Stimulated activated CD4-positive, alpha-beta T cell treated with anti-CD3 and anti-CD28 coated beads, Interleukin-12 subunit alpha, Interleukin-12 subunit beta, amount 100 ng/mL, for 4 hours (primary cell): ENCODE measurements at places on chromosomes 6 and 20.

- DNase-seq = no peak
Observed at GRCh38 chr6:36443471-36444428, 950 bp downstream of the KCTD20 start.

DNA sequence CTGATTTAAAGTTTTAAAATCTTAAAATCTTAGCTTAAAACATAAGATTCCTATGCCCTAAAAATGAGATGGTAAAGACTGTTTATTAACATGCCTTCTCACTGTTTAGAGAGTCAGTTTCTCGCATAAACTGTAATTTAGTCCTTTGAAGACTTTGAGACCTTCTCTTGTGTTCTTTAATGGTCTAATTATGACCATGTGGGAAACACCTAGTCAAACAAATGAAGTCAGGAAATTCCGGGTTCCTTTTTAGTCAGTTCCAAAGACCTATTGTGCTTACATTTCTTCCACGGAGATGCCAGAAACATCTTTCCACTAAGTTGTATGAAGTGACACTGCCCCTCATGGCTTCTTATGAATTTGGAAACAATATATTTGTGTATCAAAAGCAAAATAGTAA is 64.2 kb upstream of the KIF25 start:
- DNase-seq = no peak

- no peak for DNase-seq
Observed at GRCh38 chr6:90730151-90730673, 143.3 kb upstream of the MAP3K7 start.

DNA sequence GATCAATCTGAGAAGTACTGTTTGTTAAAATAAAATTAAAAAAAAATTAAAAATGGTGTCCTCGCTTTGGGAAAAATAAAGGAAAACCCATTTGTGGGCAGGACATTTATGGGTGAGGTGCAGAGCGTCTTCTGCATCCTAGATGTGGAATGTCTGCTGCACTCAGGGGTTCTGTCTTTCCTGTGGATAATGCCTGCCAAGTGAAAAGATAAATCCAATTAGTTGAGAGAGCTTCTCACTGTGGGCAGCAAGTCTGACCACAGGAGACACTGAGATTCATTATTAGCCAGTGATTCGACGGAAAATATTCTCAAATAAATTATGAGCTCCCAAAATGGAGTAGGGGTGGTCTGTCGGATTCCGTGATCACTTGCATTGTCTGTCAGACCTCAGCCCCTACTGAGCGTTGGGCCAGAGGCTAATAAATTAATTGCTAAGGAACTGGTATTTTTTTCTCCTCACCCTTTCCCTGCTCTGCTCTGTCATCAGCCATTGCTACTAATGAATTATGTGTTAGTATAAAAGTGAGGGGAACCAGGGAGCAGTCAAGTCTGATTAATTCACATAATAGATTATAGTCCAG is 10.0 kb downstream of the GMPR start:
- no peak for DNase-seq

- DNase-seq = no peak
Observed at GRCh38 chr6:25232479-25232878, 46.7 kb upstream of the CARMIL1 start.

- DNase-seq = no peak
Observed at GRCh38 chr20:35643045-35643444, 21.7 kb downstream of the CPNE1 start.

GRCh38 chr6:31814677-31815024 is 432 bp downstream of the HSPA1L start:
- DNase-seq = peak; percentile 63

DNA sequence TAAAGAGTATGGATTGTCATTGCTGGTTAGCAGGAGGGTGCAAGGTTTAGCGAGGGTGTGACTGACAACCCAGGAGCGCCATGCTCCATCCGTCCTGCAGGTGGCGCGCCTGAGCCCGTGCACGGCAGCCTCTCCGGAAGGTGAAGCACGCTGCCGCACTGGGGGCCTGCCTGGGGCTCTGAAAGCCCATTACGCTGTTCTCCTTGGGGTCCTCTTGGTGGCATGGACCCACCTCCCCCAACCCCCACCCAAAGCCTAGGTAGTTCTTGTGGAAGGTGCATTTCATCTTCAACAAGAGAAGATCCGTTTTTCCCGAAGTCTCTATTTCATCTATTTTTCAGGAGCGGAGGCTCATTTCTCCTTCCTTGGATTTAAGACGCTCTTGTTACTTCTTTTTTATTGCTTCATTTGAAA is 197.4 kb upstream of the KCNG1 start:
- DNase-seq = peak; percentile 61

- no peak for DNase-seq
Observed at GRCh38 chr6:132270726-132271402, 130.4 kb downstream of the MOXD1 start.

GRCh38 chr20:38393259-38393658 is 41.9 kb downstream of the SNHG17 start:
- DNase-seq = no peak

DNA sequence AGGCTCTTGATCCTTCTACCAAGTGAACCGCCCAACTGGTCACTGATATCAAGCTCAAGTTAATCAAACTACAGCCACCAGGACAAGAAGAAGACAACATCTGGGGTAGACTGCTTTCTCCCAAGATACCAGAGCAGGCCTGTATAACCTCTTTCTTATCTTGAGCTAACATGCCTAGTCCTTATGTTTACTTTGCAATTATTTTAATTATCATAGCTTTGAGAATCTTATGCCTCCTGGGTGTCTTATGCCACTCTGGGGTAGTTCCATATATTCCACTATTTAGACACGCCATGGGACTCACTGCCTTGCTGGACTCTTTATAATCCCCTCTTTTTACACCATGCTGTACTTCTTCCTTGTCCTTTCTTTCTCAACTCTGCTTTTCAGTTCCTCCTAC is 41.5 kb upstream of the ECI2 start:
- DNase-seq = no peak

GRCh38 chr6:11622156-11622555 is 84.6 kb downstream of the TMEM170B start:
- no peak for DNase-seq

DNA sequence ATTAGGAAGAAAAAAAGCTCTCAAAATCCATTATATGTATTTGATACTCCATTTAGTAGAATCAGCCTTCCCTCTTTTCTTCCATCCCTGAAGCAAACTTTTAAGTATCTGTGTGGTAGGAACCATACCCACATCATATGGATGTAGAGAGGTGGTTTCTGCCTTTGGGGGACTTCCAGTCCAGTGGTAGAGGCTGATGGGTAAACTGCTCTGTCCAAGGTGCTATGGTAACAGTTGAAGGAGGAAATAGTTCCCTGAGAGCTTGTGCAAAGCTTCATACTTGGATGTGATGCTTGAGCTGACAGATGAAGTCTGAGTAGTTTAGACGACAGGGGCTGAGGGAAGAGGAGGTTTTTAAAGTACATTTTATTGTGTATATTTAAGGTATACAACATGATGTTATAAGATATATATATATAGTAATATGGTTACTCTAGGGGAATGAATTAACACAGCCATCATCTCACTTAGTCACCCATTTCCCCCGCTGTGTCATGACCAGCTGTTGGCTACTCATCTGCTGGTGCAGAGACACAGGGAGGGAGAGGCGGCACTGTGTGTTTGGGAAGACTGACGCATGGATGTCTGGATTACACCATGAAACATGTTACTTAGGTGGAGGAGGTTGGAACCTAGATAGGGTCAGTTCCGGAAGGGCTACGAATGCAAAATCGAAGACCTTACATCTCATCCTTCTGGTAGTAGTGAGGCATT is 185.2 kb downstream of the FARS2 start:
- DNase-seq = no peak

DNA sequence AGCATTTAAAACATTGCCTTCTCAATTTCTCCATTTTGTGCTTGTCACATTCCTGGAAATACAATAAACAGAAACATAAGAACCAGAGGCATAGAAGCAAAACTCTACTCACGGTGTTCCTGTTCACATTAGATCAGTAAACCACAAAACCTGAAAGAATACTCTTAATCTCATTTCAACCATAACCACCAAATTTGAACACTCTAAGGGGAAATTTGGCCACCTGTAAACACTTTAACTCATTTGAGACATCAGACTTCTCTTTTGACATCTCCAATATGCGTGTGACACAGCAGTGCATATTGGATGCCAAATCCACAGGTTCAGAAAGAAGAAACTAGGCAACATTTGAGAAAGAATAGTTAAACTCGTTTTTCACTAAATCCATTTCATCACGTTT is 153.8 kb upstream of the IRAK1BP1 start:
- DNase-seq = no peak

DNA sequence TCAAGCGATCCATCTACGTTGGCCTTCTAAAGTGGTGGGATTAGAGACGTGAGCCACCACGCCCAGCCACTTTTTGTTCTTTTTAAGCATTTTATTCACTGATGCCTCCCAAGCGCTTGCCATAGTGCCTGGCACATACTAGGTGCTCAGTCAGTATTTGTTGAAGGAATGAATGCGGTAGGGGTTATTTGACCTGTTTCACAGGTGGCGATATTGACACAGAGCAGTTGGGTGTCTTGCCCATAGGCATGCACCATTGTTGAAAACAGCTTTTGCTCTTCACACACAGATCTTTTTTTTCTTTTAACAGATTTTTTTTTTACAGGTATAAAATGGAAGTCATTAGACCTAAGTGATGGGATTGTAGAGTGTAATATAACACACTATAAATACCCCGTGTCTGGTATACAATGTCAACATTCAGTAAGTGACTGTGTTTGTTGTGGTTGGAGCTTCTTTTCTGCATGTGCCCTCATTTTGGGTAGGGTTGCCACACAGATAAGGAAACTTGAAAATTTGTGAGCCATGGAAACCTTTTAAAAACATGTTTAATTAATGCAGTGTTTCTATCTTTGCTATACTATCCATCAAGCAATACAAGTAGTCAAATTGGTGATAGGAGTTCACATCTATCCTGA is 24.8 kb downstream of the RREB1 start:
- DNase-seq = no peak

GRCh38 chr6:107624541-107624940 is 134.6 kb downstream of the SOBP start:
- no peak for DNase-seq
